ENCODE measurements at places on chromosomes 5 and 9. TPM values are rescaled to one million over a fixed set of nuclear protein-coding genes. Genes with fewer than 3 reads are reported as not detected.

The ZFP2 gene
- total RNA-seq = 0.39 TPM

The EFNA5 gene
- 101 TPM for total RNA-seq

The ARID3C gene
- 0.25 TPM for total RNA-seq

The PHF24 gene
- total RNA-seq = under 0.01 TPM

The PRSS3 gene
- 12.8 TPM for total RNA-seq

All from dermis microvascular lymphatic vessel endothelial cell (primary cell).